ENCODE measurements at places on chromosomes 2 and 18.

DNA sequence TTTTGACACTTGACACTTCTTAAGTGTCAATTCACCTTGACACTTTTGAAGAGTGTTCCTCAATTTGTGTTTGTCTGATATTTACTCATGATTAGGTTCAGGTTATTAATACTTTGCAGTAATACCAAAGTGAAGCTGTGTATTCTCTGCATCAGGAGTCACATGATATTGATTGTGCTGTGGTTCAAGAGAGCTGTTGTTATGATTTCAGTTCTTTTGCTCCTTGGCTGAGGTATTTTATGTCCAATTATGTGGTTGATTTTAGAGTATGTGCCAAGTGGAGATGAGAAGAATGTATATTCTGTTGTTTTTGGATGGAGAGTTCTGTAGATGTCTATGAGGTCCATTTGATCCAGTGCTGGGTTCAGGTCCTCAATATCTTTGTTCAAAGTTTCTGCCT lies 17.2 kb downstream of the EHBP1 start:
- no peak for DNase-seq

GRCh38 chr2:212142631-212143030 lies 396.0 kb downstream of the ERBB4 start:
- DNase-seq, result no peak

DNA sequence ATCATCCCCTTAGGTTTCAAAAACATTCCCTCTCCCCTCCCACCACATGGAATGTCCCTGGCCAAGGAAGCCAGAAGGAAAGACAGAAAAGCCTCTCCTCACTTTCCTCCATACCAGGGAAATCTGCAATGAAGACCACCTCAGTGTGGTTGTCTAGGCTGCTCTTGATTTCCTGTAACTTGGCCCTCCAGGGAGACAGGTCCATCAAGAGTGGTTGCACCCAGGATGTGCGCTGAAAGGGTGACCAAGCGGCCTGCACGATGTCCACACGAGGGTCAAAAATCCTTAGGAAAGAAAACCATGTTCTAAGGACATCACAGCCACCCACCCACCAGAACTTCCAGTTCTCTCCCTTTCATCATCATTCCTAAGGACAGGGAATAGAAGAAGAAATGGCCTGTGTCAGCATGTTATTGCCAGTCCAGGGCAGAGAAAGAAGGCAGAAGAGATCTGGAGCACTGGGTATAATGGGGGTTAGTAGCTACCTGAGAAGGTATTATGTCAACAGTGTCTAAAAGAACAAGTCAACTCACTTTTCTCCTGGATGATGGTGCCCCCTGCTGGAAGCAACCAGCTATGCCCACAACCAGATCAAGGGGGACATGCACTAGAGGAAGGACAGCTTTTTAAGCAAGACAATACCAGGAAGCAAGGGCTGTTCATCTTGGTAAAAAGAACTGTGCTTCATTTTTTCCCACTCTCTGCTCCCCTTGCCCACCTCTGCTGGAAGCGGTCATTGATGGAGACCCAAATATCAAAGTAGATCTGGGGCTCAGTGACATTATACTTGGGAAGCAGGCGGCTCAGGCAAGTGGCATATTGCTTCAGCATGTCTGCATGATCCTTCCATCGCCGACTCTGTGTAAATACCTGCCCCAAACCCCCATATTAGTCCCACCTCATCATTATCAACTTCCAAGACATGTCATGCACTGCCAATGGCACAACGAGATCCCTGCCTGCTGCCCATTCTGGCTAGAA lies 9.3 kb downstream of the GGCX start:
- peak; percentile 68 for DNase-seq

DNA sequence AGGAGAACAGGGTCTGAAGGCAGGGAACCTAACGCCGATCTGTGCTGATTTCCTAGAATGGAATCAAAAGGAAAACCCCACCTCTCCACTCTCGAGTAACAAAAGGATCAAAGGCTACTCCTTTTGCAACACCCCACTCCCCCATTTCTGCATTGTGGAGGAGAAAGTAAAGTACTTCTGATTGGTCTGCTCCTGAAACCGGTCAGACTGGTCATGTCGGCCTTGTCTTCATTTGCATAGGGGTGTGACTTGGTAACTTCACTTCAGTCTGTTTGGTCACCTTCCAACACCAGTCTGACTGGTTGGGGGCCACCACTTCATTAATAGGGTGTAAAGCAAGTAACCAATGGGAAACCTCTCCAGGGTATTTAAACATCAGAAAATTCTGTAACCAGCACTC lies 771.9 kb downstream of the ERBB4 start:
- DNase-seq, result no peak

GRCh38 chr2:144161061-144161460 lies 358.9 kb downstream of the ZEB2 start:
- no peak for DNase-seq

All from CMK (cell line).